ENCODE measurements at places on chromosomes 5 and 9. TPM values are rescaled to one million over a fixed set of nuclear protein-coding genes. Genes with fewer than 3 reads are reported as not detected.
A peak's percentile ranks its signal among the peaks of the same experiment; 100 is the strongest.

IRX4 gene
- not detected for total RNA-seq

CERT1 gene
- total RNA-seq = 43.3 TPM

PDE6A gene
- 1.2 TPM for total RNA-seq

CNTFR gene
- total RNA-seq = 59.1 TPM

FCN2 gene
- not detected for total RNA-seq

FOXI1 gene
- not detected for total RNA-seq

PTTG1 gene
- total RNA-seq = 16.9 TPM

EIF4E1B gene
- not detected for total RNA-seq

PCDHGB7 gene
- total RNA-seq = 7.0 TPM

ARL10 gene
- total RNA-seq = 4.9 TPM

GHR gene
- 0.40 TPM for total RNA-seq

SPATA31C1 gene
- total RNA-seq = not detected

GSN gene
- total RNA-seq = 855 TPM

TLE1 gene
- total RNA-seq = 51.5 TPM

PCDHGA3 gene
- total RNA-seq = 0.55 TPM

PIP5K1B gene
- 88.9 TPM for total RNA-seq

DNA sequence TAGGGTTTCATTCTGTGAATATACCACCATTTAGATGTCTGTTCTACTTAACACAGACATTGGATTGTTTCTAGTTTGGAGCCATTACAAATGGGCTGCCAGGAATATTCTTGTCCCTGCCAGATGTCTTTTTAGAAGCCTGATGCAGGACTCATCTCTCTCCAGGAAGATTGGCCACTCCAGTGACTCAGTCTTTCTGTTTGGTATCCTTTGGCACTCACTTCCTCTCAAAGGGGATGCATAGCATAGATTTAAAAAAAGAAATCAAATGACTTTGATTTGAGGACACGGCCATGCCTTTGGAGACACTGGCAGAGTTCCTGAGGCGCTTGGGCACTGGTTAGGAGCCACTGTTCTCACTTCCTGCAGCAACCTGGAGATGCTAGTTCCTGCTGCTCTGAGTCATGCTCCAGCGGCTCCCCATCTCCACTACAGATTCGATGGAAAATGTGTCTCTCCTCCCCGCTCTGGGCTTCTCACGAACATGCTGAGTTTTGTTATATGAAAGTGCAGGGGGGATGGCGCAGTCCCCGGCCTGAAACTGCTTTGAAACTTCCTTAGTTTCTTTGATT is 3.5 kb upstream of the ZNF366 start:
- DNase-seq = no peak

DNA sequence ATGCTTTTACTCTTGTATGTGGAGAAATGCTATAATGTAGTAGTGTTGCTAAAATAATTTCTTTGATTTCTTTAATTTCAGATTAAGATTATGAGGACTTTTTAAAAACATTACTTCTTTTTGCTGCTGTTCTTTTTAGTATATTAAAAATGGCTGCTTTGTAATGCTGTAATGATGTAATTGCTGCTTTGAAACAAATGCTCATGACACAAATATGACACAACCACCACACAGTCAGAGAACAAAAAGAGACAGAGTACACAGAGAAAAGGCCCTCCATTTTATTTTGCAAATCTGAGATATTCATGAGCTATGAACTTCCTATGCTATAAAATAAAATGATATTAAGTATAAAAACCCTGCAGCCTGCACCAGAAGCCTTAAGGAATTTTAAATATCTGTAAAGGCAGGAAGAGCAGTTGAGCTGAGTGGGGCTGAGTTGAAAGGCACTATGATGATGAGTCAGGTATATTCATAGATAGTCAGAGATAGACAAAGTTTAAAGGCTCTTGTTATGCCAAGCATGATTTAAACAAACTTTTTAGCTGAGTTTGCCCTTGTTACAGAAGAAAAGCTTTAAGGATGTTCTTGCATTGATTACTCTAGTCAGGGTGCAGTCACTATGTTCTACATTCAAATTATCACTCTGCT is 5.1 kb upstream of the POU5F2 start:
- DNase-seq = no peak

DNA sequence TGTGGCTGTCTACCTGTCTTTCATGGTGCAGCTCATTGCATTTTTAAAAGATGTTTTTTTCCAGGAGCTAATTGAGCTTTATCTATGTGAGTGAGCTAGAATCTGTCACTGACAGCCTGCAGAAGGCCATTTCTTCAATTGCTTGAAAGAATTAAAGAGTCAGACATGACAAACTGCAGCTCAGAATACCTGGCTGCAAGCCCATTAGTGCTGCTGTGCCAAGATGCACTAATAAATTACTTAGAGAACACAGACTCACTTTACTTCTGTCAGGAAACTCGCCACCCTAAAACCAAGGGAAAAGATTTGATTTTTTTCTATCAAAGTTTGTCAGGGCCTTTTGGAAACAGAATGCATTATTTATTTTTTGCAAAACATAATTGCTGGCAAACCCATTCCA is 368.3 kb downstream of the CAAP1 start:
- DNase-seq = no peak

DNA sequence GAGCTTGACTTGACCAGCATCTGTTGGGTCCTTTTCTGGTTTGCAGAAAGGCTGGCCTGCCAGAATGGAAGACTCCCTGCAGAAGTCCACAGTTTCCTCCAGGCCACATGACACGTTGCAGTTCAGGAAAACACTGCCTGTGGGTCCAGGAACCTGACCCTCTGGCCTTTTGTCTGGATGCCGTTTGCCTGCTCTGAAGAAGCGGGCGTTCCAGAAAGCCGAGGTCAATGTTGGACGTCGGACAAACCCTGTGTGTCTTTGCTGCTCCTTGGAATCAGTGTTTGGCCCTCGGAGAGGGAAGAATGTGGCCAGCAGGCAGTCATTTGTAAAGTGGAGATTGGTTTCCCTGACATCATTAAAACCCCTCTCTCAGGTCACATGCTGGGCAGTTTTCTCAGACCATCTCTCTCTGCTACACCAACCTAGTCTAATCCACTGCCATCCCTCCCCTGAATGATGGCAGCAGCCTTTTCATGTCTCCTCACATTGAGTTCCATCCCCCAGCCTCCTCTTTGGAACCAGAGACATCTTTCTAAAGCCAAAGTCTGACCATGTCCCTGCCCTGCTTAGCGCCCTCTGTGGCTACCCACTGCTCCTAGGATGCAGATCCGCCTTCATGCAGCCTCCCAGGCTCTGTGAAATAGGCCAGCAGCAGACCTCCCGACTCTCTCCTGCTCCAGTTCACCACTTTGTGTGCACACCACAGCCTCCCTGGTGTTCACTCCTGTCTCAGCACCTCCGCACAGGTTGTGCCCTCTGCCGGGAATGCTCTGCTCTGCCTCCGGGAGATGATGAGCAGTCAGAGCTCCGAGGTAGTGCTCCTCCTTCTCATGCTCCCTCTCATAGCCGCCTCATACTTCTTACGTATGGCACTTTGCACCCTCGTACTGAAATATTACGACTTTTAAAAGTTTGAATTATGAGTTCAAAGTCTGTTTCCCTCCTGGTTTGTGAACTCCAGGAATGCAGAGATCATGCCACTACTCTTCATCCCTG is 75.6 kb downstream of the RALGPS1 start:
- DNase-seq = peak; percentile 53

DNA sequence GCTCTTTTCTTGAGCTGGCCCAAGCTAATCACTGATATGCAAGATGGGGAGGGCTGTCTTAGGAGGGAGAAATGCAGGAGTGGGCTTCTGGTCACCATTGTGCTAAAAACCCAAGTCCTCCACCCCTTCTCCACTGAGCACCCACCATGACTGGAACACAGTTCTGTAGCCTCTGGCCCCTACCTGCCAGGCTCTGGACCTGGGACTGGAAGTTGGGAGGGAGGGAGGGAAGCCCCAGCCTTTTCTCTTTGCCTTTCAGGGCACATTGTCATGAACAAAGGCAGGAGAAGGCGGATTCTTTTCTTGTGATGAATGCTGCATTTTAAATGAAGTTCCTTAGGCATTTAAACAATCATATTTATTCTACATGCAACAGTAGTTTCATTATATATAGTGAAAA is 559.1 kb upstream of the TRPC7 start:
- DNase-seq = no peak

- DNase-seq = no peak
These were observed 135.5 kb downstream of the SEC61B start for GRCh38 chr9:99357575-99357974.

GRCh38 chr5:1004461-1005248 is 3.9 kb upstream of the NKD2 start:
- DNase-seq = peak; percentile 65

DNA sequence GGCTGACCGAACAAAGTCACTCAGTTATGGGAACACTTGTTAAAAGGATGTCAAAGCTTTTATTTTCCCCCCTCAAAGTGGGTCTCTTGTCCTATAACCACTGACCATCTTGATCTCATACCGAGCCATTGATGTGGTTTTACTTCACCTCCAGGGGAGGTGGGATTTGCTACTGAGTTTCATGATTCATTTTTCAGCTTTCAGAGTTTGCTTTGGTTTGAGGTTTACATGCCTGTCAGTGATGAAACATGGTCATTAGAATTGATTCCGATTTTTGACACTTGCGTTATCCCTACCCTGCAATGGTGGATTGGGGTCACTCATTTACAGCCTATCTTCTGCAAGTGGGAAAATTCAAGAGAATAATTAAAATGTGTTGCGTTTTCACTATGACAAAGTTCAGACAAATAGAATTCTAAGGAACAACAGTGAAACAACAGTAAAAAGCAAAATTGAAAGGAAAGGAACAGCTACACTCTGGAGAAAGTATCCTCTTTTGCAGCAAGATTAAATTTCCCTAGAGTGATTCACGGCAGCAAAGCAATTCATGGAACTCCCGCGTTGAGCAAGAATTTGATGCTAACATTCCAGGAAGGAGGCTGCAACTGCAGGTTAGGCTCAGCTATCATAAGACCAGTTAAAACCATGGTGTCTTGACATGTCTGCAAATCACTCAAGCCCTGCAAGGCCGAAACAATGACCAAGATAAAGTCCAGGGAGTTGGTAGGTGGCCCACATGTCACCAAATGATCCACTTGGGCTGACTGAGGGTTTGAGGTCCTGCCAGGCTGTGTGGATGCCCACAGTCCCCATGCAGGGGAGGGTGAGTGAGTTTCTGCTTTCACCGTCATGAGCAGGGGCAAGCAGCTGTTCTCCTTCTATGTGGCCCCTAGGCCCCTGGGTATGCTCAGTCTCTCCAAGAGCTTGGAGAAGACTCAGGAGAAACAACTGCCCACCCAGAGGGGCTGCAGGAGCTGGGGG is 9.4 kb downstream of the GADD45G start:
- no peak for DNase-seq

DNA sequence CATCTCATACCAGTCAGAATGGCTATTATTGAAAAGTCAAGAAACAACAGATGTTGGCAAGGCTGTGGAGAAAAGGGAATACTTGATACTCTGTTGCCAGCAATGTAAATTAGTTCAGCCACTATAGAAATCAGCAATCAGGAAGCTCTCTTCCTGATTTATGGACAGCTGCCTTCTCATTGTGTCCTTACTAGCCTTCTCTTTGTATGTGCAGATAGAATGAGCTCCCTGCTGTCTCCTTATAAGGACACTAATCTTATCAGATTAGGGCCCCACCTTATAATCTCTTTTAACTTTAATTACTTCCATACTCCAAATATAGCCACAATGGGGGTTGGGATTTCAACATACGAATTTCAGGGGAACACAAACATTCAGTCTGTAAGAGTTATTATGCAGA is 38.0 kb downstream of the KCNV2 start:
- DNase-seq = no peak

GRCh38 chr9:29389421-29389820 is 1816.1 kb upstream of the C9orf72 start:
- no peak for DNase-seq

- no peak for DNase-seq
These were observed 145.8 kb downstream of the ACTL7B start for GRCh38 chr9:108709997-108710396.

DNA sequence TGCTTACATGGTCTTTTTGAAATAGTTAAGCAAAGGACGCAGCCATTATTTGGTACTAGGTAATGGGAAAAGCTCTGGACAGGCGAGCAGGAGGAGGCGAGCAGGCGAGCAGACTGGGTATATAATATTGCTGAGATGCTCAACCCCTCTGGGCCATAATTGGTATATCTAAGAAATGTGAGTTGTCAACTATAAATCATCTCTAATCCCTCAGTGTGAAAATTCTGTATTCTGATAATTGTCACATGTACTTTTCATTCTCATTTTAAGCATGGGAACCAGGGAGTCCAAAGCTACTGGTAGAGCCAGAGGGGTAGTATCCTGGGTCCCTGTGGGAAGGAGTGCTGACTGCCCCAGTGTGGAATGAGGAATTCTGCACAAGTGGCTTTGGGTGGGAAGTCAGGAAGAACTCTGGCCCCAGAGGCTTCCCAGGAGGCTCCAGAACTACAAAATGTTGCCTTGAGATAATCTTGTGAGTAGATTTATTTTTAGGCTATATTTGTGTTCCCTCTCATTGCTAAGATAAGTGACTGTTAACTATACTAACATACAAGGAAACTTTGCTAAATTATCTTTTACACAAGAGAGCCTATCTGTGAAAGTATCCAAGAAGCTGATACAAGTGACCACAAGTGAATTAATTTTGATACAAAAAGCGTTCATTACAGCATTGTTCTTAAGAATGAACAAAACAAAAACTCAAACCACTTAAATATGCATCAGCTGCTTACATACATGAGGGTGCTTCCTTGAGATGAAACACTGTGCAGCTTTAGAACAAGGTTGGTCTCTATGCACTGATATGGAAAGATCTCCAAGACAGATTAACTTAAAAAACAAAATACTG is 70.5 kb upstream of the TNFAIP8 start:
- no peak for DNase-seq

GRCh38 chr5:172939071-172939470 is 20.2 kb upstream of the RPL26L1 start:
- no peak for DNase-seq

DNA sequence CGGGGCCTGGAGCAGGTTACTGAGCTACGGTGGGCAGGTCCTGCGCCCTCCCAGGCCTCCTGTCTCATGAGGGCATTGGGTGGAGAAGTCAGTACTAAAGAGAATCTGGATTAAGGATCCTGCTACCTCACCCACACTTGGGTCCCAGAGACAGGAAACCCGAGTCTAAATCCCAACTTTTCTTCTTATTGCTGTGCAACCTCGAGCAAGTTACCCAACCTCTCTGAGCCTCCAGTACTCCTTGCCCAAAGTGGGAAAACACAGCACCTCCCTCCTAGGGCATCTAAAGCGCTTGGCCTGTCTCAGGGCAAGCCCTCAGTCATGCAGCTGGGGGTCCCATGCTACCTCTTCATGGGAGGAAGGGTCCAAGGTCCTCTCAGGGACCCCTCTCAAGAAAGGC is 28.2 kb downstream of the ASS1 start:
- DNase-seq = no peak
